Renal cortical epithelial cell (primary cell): ENCODE measurements at places on chromosomes 13 and 19.

- peak; percentile 100 for DNase-seq
Measured at GRCh38 chr13:95256091-95256490, 45.2 kb downstream of the ABCC4 start.

DNA sequence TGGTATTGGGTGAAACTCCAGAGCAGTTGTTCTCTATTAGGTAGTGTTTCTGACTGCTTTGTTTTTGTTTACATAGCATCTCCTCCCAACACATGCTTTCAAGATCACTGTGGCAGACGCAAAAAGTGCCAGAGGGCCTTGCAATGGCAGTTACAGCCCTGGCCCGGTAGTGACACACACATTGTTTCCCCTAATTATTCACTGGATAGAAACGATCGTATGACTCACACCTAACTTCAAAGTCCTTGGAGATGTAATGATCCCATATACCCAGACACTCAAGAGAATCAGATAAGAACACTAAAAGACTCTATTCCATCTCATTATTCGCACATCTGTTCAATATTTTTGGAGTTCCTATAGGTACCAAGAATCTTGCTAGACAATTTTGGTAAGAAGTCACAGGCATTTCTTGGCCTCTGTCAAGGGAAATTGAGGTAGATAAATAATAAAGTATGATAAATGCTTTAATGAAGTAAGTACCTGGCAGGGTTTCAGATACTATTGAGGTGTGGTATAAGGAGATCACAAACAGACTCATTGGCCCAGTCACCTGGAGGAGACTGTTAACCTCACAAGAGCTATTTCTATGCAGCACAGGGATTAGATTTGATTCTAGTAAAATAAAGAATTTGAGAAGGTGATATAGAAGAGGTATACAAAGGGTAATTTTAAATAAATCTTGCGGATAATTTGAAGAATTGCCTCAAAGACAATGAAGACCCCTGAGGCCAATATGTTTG, 485.3 kb downstream of the SLITRK6 start:
- peak; percentile 32 for DNase-seq

DNA sequence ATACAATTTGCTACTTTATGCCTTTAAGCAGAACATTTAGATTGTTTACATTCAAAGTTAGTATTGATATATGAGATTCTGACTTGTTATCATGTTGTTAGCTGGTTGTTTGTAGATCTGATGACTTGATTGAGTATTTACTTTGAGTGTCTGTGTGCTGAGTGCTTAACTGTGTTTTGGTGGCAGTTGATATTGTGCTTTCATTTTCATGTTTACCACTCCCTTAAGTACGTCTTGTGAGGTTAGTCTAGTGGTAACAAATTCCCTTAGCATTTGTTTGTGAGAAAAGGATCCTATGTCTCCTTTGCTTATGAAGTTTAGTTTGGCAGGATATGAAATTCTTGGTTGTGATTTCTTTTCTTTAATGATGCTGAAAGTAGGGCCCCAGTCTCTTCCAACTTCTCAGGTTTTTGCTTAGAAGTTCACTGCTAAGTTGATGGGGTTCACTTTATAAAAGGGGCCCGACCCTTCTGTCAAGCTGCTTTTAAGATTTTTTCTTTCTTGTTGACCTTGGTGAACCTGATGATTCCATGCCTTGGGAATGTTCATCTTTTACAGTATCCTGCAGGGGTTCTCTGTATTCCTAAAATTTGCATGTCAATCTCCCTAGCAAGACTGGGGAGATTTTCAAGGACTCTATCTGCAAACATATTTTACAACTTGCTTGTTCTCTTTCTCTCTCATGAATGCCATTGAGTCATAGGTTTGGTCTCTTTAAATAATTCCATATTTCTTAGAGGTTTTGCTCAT, 1095.4 kb upstream of the PCDH20 start:
- DNase-seq: no peak

- DNase-seq: no peak
Measured at GRCh38 chr19:50152578-50152977, 10.5 kb downstream of the IZUMO2 start.

- DNase-seq: no peak
Measured at GRCh38 chr13:108572782-108573211, 56.6 kb upstream of the MYO16 start.

DNA sequence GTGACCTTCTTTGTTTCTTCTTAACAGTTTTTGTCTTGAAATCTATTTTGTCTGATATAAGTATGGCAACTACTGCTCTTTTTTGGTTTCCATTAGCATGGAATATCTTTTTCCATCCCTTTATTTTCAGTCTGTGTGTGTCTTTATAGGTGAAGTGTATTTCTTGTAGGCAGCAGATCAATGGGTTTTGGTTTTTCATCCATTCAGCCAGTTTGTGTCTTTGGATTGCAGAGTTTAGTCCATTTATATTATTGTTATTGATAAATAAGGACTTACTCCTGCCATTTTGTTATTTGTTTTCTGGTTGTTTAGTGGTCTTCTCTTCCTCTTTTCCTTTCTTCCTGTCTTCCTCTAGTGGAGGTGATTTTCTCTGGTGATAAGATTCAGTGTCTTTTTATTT, 54.4 kb downstream of the ZNF136 start:
- DNase-seq: no peak

DNA sequence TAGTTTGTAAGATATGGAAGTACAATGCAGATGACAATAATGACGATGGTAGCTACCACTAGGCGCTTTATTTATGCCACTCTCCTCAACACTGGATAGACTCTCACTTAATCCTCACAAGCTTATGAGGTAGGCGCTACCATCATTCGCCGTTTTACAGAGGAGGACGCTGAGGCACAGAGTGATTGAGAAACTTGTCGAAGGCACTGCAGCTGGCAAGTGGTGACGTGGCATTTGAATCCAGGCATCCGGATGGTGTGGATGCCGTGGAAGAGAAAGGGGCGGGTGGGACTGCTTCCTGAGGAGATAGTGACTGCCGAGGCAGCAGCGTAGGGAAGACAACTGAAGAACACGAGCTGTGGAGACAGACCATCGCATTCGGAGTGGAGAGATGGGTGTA, 1.3 kb upstream of the RPS9 start:
- no peak for DNase-seq

DNA sequence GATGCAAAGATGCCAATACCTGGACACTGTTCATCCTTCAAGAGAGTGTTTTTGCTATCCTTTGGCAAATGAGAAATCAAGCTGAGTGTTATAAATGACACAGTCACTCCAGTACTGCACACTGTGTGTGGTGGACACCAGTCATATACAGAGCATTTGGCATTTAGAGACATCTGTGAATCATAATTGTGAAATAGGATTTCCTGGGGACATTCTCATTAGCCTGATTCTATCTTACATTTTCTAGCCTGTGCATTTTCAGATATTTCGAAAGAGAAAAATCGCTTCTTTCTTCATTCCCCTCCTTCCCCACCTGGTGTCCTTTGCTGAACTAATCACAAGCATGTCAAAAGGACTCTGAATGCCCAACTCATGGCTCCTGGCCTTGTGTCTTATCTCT, 781.0 kb upstream of the ARGLU1 start:
- peak; percentile 85 for DNase-seq

- DNase-seq: no peak
Measured at GRCh38 chr19:8194528-8195267, 14.5 kb upstream of the CERS4 start.

- peak; percentile 32 for DNase-seq
Measured at GRCh38 chr13:27147530-27148170, 24.0 kb downstream of the USP12 start.

GRCh38 chr13:44668688-44669087, 92.6 kb upstream of the TSC22D1 start:
- peak; percentile 76 for DNase-seq

- no peak for DNase-seq
Measured at GRCh38 chr19:4722671-4723594, 709 bp downstream of the DPP9 start.

DNA sequence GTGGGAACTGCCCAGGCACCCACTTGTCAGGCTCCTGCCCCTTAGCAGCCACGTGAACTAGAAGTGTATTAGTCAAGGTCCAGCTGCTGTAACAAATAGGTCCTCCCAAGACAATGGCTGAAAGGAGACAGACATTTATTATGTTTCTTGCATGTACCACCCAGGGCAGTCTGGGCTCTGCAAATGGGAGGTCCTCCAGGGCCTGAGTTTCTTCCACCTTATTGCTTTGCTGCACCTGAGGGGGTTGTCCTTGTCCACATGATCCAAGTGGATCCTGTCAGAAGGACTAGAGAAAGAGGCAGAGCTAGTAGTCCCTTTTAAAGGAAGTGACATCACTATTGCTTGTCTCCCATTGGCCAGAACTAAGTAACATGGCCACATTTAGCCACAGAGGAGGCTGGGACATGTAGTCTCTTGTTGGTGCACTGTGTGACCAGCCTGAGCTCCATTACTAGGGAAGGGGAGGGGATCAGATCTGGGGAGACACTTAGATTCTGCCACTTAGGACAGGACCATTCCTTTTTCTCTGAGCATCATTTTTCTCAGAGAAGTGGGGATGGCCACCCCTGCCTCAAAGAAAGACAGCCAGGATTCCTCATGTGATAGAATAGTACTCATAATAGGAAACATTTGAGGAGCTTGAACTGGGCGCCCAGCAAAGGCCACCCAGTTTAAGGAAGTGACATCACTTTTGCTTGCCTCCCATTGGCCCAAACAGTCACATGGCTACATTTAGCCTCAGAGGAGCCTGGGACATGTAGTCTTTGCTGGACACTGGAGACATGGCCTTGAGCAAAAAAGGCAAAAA, 15.1 kb downstream of the CC2D1A start:
- peak; percentile 32 for DNase-seq

- DNase-seq: no peak
Measured at GRCh38 chr19:55525289-55526101, 11.4 kb downstream of the SBK2 start.

DNA sequence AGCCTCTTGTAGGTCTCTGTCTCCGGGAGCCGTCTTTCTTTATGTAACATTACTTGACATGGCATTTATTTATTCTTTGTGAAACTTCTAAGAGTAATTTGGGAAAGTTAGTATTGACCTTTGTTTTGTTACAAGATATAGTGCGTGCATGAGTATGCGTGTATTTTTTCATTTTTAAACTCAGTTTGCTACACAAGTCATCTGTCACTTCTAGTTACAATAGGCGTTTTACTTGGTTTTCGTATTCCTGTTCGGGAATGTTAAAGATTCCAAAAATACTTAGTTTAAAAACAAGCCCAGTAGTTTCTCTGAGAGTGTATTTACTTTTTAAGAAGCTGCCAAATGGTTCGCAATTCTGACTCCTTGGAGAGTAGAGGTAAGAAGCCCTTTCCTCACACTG, 3.2 kb downstream of the PDS5B start:
- no peak for DNase-seq

DNA sequence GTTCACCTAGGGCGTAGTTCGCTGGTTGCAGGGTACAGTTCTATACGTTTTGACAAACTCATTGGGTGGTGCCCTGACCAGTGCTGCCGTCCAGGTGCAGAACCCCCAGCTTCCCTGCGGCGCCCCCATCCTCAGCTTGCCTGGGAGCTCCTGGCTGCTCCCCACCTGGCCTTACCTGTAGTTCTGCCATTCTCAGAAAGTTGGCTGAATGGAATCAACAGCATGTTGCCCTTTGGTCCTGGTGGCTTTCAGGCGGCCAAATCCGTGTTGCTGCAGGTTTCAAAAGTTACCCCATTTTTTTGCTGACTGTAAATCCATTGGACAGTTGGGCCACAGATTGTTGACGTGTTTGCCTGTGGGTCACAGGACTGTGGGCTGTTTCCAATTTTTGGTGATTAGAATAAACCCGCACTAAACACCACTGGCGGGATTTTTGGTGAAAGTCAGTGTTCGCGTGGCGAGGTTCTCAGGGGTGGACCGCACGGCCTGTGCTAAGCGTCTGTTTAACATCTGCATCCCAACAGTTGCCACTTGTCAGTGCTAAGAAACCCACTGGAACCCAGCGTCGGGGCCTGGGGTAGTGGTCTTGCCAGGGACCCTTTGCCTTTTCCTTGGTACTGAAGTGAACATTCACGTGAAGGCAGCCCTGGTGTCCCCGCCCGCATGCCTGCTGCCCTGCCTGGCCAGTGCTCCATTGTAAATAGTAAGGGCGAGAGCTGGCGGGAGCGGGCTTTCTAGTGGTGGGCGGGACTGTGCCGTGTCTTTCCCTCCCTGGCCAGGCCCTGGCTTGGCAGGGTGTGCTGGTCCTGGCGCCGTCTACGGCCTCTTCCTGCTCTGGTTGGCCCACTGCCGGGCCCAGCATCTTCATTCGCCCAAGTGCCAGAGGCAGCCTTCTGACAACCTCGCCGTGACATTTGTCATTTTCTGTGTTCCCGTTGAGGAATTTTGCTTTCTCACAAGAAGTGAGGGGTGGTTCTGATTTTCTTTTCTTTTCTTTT, 3.3 kb downstream of the DOT1L start:
- DNase-seq: no peak
